ENCODE measurements at places on chromosomes 5 and 9.

GRCh38 chr5:116626272-116626723 is 51.7 kb upstream of the SEMA6A start:
- DNase-seq, result no peak

GRCh38 chr5:57665146-57665936 is 182.7 kb upstream of the ACTBL2 start:
- no peak for DNase-seq

DNA sequence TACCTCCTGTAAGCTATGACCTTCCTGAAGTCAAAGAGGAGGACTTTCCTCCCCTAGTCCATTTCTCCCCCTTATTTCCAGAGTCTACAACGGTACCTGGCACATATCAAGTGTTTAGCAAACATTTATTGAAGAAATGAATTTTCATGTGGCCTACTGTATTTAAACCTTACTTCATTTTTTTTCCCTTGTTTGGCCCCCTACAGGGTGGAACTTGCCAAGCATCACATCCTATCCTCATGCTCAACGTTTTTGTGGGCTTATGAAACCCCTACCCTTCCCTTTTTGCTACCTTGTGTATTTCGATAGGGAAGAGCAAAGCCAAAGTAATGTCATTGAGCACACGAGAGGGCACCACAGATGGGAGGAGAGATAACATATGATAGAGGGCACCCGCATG is 1857.8 kb upstream of the WWC1 start:
- DNase-seq, result no peak

DNA sequence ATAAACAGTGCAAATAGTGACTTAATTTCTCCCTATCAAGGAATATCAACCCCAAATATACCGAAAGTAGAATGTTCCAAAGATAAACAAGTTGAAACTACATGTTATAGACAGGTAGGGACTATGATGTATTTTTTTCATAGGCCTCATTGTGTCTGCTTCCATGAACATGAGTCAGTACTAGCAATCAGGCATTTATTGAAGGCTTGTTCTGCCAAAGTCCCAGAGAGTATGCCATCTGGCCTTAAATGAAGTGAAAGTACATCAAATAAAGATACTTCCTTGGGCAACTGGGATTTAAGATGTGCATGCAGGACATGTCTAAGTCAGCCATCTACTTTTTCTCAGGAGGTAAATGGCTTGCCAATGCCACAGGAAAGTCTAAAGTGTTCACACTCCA is 6.5 kb downstream of the GHR start:
- DNase-seq, result no peak

GRCh38 chr9:111955048-111955447 is 58.4 kb downstream of the UGCG start:
- no peak for DNase-seq

GRCh38 chr5:103224118-103224893 is 34.3 kb upstream of the MACIR start:
- no peak for DNase-seq

- no peak for DNase-seq
Measured at GRCh38 chr9:77677957-77678535, 29.9 kb upstream of the GNA14 start.

GRCh38 chr5:137728048-137728447 is 7.8 kb downstream of the KLHL3 start:
- no peak for DNase-seq

DNA sequence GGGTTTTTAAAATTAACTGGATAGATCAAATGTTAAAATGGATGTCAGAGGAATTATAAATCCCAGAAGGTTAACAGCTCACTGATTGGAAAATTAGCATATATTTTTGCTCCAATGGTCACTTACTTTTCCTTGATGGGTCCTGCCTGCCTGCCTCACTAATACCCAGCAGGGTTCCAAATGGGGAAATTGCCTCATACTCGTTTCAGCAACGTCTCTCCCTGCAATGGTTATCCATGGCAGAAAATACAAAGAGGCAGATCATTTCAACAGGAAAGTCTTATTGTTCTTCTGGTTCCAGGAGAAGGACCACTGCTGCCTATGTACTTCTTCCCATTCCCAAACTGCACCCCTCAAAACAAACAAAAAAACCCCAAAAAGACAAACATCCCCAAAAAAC is 71.3 kb downstream of the ERP44 start:
- DNase-seq, result no peak

DNA sequence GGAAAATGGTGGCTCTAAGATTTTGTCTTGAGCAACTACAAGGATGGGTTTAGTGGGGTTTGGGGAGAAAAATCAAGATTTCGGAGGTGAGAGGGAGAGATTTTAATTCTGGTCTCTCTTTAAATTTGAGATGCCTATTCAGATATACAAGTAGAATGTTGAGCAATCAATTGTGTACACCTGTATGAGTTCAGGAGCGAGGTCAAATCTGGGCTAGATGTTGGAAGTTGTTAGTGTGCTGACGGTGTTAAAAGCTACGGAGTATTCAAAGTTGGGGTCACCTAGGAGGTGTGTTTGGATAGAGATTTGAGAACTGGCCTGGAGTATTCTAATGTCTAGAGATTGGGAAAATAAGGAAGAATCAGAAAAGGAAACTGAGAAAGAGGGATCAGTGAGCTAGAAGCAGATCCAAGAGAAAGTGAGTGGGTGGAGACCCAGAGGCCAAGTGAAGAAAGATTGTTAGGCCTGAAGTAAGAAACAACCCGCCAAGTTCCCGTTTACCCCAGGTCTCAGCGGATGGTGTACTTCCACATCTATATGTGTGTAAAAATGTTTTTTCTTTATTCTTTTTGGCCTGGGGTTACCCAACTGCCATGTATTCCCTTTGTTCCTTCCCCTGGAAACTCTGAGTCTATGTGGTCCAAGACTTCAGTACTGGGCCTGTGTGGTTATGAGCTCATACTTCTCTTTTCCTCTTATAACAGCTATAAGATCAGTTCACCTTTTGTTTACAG is 11.9 kb upstream of the ARHGAP26 start:
- no peak for DNase-seq

GRCh38 chr5:126100767-126101166 is 322.4 kb upstream of the GRAMD2B start:
- no peak for DNase-seq

- no peak for DNase-seq
Measured at GRCh38 chr9:82797534-82797933, 265.4 kb downstream of the RASEF start.

DNA sequence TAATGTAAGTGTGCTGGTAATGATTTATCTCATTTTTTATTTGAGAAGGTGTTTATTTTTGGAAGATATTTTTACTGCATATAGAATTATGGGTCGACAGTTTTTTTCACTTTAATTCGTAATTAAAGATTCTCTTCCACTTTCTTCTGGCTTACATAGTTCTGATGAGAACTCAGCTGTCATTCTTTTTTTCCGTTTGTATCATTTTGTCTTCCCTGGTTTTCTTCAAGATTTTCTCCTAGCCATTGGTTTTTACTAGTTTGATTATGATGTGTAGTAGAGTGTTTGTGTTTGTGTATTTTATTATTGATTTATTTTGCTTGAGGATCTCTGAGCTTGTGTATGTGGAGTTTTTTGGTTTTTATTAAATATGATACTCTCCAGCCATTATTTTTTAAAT is 21.7 kb downstream of the SLF1 start:
- no peak for DNase-seq

- no peak for DNase-seq
Measured at GRCh38 chr5:110956913-110957813, 114.3 kb upstream of the TSLP start.

- no peak for DNase-seq
Measured at GRCh38 chr5:491119-491855, 33.0 kb downstream of the SLC9A3 start.

- no peak for DNase-seq
Measured at GRCh38 chr9:107226421-107226820, 56.7 kb upstream of the RAD23B start.

DNA sequence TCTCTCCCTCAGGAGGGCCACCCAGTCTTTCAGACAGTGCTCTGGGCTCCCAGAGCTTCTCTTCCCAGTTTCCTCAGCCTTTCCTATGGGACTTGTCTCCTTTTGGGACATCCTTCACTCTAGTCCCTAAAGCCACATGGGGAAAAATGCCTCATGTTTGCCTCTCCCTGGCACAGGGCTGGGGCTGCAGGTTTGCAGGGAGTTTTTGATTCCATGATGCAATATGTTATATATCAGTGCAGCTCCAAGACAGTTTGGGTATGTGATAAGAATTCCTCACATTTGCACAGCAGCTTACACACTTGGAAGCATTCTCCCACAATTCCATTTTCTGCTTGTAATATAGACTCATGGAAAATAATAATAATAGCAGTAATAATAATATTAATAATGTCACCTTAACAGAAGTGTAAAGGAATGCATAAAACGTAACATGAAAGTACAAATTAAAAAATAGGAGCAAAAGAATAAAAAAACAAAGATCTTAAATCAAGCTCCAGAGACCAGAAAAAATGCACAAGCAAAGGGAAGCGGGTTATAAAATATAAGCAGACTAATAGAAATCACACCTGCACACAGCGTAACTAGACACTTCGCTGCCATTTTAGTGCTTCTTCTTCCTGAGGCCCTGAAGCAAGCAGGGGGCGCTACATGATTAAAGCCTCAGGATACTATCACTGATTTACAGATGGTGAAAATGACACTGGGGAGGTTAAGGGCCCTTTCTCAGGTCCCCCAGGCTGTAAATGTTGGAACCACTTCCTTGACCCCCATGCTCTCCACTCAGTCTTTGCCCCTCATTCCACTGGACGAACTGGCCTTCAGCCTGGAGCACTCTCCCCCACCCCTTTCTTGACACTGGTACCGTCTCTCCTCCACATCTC is 70.0 kb upstream of the IL17B start:
- DNase-seq, result no peak

DNA sequence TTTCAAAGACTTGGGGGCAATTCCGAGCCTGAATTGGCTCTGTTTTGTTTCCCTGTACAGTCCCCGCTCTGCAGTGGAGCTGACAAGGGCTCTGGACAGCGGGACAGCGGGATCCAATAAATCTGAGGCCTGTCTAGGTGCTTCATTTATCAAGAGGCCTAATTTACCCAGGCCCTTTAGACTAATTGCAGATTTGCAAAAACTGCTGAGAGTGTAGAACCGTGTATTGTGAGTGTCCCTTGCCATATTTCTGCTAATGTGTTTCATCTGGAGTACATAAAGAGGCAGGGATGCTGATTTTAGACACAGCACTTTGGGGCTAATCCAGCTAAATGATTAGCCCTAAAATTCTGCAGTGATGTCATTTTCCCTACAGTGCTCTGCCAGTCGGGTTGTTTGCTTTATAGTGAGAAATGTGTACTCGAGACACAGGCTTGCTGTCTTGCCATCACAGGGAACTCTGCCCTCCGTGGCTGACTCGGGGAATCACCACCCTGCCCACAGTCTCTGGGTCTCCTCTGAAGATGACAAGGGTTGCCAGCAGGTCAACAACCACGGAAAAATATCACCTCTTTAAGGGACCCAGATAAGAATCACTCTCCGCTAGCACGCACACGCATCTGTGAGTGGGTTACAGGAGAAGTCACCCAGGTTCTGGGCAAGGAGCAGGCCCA is 592.0 kb downstream of the BNC2 start:
- no peak for DNase-seq

GRCh38 chr9:4084435-4084818 is 215.4 kb downstream of the GLIS3 start:
- DNase-seq, result no peak

DNA sequence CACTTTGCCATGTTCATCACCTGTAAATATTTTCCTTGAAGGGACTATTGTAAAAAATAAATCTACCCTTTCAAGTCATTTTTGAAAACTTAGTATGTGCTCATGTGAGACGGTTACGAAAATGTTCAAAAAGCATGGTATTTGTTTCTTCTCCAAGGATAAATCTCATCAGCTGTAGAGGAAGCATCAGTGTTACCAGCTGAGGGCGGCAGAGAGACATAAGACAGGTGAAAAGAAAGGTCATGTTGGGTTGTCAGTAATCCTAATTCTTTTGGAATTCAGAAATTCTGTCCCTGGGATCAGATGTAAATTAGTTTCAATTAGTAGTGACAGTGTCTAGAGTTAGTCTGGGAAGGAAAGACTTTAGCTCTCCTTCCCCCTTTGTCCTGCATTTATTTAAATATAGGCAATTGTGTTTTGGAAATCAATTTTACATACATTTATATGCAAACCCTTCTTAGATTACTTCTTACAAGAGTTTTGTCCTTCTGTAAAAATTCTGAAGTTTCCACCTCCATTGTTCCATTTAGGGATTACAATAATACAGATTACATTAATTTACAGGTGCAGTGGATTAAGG is 791.9 kb upstream of the CDH6 start:
- DNase-seq, result no peak

GRCh38 chr5:146528236-146528635 is 12.2 kb upstream of the GPR151 start:
- DNase-seq, result no peak

DNA sequence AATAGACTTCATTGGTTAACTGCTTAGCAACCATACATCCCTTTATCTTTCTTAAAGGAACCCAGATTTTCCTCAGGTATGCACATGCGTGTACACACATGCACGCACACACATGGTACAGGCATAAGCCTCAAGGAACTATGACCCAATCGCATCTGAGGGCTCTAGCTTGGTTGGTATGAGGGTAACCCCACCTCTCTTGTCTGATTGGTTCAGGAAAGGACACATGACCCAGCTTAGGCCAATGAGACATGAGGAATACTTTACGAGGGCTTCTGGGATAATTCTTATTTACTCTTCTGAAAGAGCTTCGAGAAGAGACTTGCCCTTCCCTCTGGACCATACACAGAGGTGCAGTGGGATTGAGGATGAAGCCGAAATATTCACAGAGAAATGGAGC is 141.9 kb downstream of the FRMD3 start:
- no peak for DNase-seq

GRCh38 chr5:174358276-174358675 is 312.8 kb downstream of the NSG2 start:
- no peak for DNase-seq

DNA sequence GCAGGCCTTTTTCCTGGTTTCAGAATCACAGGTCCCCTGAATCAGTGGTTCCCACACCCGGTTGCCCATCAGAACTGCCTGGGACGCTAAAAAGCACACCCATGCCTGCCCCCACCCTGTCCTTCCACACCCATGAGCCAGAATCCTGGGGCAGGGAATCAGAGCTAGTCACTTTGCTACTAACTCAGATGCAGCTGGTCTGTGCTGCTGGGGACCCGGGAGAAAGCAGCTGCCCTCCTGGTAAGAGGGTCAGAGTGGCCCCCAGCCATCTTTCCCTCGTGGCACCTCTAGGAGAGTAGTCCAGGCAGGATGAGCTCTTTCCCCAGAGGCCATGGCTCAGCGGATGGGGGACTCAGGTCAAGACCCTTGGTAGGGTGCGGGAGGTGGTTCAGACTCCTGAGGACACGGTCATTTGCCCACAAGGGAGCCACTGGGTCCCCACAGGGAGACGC is 11.3 kb upstream of the NUP214 start:
- DNase-seq, result no peak

DNA sequence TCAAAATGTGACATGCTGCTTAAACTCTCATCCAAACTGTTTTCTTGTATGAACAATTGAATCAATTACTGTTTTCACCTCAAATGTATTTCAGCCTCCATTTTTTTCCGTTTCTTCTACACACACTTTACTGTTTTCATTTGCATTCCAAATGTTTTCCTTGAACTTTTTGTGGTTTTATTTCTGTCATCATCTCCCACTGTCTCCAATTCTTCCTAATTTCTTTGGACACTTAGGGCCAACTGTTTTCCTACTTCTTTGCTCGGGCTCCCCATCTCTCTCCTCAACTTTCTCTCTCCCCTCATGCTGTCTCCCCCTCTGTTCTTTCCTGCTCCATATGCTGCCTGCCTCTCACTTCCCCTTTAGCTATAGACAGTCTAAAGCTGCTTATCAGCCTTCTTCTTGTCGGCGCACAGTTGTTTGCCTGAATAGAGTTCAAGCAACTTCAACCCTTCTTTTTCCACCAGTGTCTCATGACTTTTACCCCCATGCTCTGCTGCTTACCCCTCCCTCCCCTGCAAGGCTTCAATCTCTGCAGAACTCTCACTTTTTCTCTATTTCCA is 443.4 kb downstream of the DTWD2 start:
- DNase-seq, result no peak
